Activated CD8-positive, alpha-beta memory T cell treated with anti-CD3 and anti-CD28 coated beads for 1 hour (primary cell): ENCODE measurements at places on chromosomes 12 and 14.

GRCh38 chr12:120350576-120351350, 18.2 kb downstream of the MSI1 start:
- DNase-seq: no peak

GRCh38 chr12:3704512-3705353, 48.2 kb downstream of the CRACR2A start:
- DNase-seq: no peak

DNA sequence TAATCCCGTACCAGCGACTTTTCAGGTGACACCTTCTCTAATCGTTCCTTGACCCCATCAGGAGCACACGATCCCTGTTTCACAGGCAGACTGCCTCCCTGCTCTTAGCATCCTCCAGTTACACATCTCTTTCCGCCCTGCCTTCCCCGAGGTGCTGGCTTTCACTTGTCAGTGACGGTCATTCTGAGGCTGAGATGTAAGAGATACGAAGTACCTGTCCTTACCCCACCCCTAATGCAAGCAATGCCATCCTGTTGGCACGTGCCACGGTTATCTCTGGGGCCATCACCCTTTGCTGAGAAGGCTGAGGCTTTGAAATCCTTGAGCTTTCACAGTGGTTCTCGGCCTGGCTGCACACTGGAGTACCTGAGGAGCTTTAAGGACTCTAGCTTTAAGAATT, 24.4 kb downstream of the B4GALNT3 start:
- DNase-seq: no peak

DNA sequence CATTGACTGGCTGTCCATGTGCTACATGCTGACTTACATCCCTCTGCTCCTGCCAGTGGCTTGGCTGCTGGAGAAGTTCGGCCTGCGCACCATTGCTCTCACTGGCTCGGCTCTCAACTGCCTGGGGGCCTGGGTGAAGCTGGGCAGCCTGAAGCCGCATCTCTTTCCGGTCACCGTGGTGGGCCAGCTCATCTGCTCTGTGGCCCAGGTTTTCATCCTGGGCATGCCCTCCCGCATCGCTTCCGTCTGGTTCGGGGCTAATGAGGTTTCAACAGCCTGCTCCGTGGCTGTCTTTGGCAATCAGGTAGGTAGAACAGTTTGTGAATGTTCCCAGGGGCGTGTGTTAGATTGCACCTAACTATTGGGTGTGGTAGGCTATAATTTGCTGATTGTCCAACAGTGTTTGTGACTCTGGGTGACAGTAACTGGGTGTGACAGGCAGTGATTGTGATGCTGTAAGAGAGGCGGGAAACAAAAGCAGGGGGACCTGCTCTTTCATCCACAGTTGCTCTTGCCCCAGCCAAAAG, 981 bp downstream of the FLVCR2 start:
- DNase-seq: no peak

GRCh38 chr12:57624441-57625220, 8.4 kb downstream of the B4GALNT1 start:
- DNase-seq: no peak

DNA sequence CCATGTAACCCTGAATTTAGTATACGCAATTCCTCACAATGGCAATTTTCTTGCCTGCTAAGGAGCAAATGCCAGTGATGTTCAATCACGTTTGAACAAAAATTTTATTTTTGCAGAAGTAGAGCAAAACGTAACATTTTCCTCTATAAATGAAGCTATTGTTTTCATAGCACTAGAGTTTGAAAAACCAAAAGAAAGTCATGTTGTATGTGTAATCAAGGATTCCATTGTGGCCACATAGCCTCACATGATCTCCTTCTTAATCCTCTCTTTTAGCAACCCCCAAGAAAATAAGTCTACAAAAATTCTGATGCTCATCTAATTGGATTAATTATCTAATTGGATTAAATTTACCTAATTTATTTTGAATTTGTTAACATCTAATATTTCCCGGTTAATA, 1217.4 kb upstream of the FLRT2 start:
- DNase-seq: no peak
